ENCODE measurements at places on chromosomes 16 and 17. TPM values are rescaled to one million over a fixed set of nuclear protein-coding genes. Genes with fewer than 3 reads are reported as not detected.

The CCL1 gene
- total RNA-seq, result not detected

The NPW gene
- not detected for total RNA-seq

The ASPHD1 gene
- total RNA-seq, result 2.4 TPM

The IRX3 gene
- total RNA-seq, result 10.5 TPM

The MMP2 gene
- 241 TPM for total RNA-seq

DNA sequence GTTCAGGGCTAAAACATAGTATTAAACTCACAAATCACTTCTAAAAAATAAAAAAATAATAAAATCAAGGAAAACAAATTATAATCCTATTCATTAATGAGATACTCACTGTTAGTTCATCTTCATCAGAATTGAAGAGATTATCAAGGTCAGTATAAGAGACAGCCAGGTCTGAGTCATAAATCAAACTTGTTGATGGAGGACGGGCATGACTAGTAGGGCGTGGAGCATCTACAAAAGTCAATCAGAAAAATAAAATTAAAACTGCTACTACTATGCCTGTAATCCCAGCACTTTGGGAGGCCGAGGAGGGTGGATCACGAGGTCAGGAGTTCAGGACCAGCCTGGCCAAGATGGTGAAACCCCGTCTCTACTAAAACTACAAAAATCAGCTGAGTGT lies 59.1 kb upstream of the INTS2 start:
- H3K4me1 ChIP-seq, result no peaks in the 10 kb centered on the region
- no peak overlapping the region for H3K4me3 ChIP-seq
- no peak for DNase-seq
- no peaks in the 10 kb centered on the region for H3K27me3 ChIP-seq
- H3K27ac ChIP-seq, result no peak overlapping the region

GRCh38 chr16:78415013-78415412 lies 315.6 kb downstream of the WWOX start:
- no peak overlapping the region for H3K27ac ChIP-seq
- H3K27me3 ChIP-seq, result no peaks in the 10 kb centered on the region
- DNase-seq, result no peak
- no peaks in the 10 kb centered on the region for H3K4me1 ChIP-seq
- no peak overlapping the region for H3K4me3 ChIP-seq

DNA sequence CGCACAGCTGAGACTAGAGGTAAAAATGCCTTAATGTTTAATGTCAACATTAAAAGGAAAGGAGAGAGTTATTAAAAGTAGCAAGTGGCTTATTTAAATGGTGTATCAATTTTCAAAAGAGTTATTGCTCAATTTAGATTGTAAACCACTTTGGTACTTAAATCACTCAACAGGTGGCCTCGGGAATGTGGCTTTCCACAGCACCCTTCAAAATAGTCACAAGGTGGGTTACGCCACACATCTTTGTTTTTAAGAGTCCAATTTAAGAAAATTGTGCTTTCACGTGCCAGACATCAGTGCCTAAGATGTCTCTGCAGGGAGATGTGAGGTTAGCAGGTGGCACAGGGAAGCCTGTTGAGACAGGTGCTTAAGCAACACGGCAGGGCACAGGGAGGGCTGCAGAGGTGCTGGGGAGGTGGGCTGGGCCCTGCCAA lies 27.5 kb upstream of the ADCY7 start:
- DNase-seq, result no peak
- H3K27ac ChIP-seq, result no peak overlapping the region
- no peaks in the 10 kb centered on the region for H3K36me3 ChIP-seq
- no peak overlapping the region for H3K4me3 ChIP-seq
- H3K27me3 ChIP-seq, result peaks cover 4% of the 10 kb centered on the region

DNA sequence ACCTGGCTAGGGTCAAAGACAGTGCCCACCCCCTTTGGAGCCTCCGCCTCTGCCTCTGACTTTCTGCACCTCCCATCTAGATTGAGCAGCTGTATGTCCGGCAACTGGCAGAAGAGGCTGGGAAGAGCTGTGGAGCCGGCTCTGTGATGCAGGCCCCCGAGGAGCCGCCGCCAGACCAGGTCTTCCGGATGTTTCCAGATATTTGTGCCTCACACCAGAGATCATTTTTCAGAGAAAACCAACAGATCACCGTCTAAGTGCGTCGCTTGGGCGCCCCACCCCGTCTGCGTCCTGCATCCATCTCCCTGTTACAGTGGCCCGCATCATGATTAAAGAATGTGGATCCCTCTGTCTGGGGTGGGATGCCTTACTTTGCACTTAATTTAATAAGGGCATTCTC lies 22.1 kb downstream of the IRF8 start:
- DNase-seq, result no peak
- no peak overlapping the region for H3K4me3 ChIP-seq
- no peaks in the 10 kb centered on the region for H3K36me3 ChIP-seq

DNA sequence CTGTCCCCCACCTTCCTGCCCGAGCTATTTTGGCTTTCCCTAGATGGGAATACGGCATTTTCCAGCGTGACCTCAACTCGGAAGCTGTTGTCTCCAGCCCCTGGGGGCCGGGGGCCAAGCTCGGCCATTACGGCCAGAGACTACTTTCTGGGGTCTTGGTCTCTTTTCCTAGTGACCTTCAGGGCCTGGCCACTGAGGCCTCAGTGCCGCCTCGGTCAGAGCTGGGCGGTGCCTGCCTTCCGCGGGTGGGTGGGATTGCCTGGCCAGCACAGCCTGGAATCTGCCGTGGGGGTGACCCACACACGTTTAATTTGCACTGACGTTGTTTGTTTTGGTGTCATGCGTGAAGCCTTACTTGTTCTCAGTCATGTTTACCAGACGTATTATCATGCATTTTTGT lies 29.2 kb downstream of the TSC2 start:
- no peaks in the 10 kb centered on the region for H3K27me3 ChIP-seq
- H3K36me3 ChIP-seq, result peaks cover 21% of the 10 kb centered on the region
- H3K4me3 ChIP-seq, result no peak overlapping the region
- peaks cover 2% of the 10 kb centered on the region for H3K4me1 ChIP-seq
- H3K27ac ChIP-seq, result no peak overlapping the region
- DNase-seq, result no peak

DNA sequence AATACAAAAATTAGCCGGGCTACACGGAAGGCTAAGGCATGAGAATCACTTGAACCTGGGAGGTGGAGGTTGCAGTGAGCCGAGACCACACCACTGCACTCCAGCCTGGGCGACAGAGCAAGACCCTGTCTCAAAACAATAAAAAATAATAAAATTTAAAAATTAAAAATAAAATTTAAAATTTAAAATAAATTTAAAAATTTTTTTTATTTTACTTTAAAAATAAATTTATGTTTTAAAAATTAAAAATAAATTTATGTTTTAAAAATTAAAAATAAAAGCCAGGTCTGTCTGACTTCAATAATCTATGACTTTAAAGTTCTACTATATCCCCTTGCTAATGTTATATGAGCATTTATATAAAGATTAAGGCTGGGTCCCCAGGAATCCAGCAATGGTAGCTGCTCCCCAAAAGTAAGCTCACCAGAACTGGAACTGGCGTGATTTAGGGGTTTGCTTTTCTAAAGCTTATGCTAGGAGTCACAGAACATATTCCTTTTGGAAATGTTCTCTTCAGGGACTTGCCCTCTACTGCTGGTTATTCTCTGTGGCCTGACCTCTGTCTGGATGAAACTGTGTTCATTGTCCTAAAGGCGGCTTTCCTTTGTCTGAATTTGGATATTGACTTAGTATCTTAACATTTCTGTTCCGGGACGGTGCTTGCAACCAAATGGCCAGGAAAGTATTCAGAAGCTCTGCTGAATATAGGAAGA lies 140.2 kb upstream of the NOL11 start:
- no peak overlapping the region for H3K27ac ChIP-seq
- no peak overlapping the region for H3K4me3 ChIP-seq
- H3K27me3 ChIP-seq, result no peaks in the 10 kb centered on the region
- H3K36me3 ChIP-seq, result peaks cover 14% of the 10 kb centered on the region
- H3K4me1 ChIP-seq, result no peaks in the 10 kb centered on the region
- no peak for DNase-seq

Measured in tibial nerve (tissue), 4 donors.